Stimulated activated CD4-positive, alpha-beta T cell treated with anti-CD3 and anti-CD28 coated beads, Interleukin-1b, Interleukin-23, amount 100 ng/mL, for 24 hours (primary cell): ENCODE measurements at places on chromosomes 6 and 20.

- no peak for DNase-seq
These were observed 404.4 kb downstream of the MAFB start for GRCh38 chr20:40284611-40285010.

DNA sequence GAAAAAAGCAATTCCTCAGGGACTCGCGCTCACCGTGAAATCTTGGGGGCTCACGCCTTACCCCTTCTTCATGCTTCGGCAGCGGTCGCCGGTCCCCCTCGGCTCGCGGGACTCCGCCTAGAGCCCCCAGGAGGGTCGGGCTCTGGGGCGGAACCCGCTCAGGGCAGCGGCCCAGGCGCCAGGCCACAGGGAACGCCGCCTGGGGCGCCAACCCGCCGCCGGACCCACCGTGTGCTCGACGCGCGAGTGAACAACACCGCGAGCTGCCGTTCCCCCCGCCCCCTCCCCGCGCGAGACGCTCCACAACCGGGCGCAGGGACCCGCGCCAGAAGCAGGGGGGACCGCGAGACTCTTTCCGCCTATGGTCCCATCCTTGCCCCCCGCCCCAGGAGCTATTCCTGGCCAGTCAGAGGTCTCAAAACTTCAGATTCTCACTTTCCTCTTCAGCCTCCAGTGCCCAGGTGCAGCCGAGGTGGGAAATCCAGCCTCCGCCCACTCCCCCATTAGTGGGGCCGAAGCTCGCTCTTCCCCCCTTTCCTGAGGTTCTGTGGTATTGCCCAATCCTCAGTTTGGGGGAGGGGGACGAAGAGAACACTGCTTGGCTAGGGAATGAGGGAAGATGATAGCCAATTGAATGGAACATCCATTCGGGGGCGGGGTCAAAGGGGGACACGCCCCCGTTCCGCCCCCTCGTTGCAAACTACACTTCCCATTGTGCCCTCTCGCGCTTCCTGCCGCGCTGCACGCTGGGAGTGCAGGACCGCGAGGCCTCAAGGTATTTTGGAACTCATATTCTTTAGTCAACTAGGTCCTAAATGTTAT lies at the start of gene WASF1:
Gene WASF1 (minus strand): TSS at position 265 of the 822 bp plus-strand sequence. CDS start 52,069 bp downstream, outside the sequence.
- peak; percentile 85 for DNase-seq

DNA sequence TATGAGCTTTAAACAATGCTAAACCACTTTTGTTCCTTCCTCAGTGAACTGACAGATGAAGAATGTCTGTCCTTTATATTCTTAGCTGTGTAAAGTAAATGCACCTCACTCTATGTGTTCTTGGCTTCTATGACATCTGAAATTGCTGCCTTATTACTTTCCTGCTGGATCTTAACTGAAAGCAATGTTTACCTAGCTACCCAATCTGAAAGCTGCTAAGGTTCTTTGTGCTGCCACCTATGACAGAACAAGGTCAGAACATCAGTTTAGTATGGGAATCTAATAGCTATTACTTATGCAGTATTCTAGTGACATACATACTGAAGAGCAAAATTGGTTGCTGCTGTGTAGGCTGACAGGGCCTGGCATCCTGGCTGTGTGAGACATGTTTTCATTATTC lies 444.1 kb downstream of the KHDRBS2 start:
- no peak for DNase-seq

- DNase-seq = no peak
These were observed 13.1 kb upstream of the TCP11 start for GRCh38 chr6:35154262-35154661.

- DNase-seq = no peak
These were observed 67.8 kb upstream of the ANKEF1 start for GRCh38 chr20:9966966-9967365.

GRCh38 chr6:3007571-3007970 lies 7.9 kb downstream of the NQO2 start:
- no peak for DNase-seq

GRCh38 chr6:30727920-30728553 lies 7.9 kb downstream of the TUBB start:
- no peak for DNase-seq

GRCh38 chr6:15420959-15421438 lies 175.1 kb downstream of the JARID2 start:
- DNase-seq = no peak

DNA sequence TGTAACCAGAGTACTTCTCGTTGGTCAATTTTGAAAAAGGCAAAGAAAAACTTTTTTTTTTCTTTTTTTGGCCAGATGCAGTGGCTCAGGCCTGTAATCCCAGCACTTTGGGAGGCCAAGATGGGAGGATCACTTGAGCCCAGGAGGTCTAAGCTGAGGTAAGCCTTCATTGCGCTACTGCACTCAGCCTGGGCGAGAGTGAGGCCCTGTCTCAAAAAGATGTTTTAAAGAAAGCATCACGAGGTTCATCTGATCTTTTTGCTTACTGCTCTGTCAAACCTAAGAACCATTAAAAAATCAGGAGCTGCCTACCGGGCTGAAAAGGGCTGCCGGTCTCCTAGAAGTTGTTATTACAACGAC lies 607 bp downstream of the LYRM2 start:
- DNase-seq = no peak

GRCh38 chr20:45853484-45853883 lies 3.7 kb downstream of the ACOT8 start:
- DNase-seq = no peak

GRCh38 chr20:13510837-13511488 lies 127.8 kb downstream of the TASP1 start:
- no peak for DNase-seq

GRCh38 chr6:35218021-35218420 lies 4.3 kb downstream of the SCUBE3 start:
- DNase-seq = no peak

DNA sequence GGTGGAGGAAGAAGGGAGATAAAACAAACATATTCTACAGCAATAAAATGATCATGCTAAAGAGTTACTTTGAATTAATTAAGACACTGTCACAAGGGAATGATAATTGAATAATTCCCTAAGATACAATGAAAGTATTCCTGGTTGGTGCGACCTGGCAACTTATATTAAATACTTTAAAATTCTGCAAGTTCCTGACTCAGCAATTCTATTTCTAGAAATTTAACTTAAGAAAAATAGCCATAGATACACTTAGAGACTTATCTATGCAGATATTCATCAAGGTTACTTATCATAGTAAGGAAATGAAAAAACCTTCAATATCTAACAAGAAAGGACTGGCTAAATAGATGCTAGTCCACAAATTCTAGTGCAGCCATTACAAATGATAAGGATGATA lies 156.0 kb downstream of the BACH2 start:
- no peak for DNase-seq
